ENCODE measurements at places on chromosomes 7 and 10.

DNA sequence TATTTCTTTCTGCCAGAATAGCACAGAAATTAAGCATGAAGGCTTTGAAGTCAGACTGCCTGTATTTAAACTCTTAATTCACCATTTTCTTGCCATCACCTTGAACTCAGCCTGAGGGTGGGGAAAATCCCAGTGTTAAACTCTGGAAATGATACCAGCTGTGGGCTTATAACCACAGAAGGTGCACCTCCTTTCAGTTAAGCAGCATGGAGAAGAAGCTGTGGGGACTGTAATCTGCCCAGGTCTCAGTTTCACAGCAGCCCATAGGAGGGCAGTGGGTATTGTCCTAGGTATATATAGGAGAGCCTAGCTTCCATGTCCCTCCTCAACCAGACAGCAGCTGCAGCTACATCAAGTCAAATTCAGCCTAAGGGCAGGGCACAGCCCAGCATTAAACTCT lies 241.6 kb downstream of the HPSE2 start:
- no peak for DNase-seq

- DNase-seq, result peak; percentile 34
Observed at GRCh38 chr10:124156524-124157260, 63.3 kb upstream of the CHST15 start.

- peak; percentile 67 for DNase-seq
Observed at GRCh38 chr10:86981716-86982115, 13.4 kb downstream of the ADIRF start.

DNA sequence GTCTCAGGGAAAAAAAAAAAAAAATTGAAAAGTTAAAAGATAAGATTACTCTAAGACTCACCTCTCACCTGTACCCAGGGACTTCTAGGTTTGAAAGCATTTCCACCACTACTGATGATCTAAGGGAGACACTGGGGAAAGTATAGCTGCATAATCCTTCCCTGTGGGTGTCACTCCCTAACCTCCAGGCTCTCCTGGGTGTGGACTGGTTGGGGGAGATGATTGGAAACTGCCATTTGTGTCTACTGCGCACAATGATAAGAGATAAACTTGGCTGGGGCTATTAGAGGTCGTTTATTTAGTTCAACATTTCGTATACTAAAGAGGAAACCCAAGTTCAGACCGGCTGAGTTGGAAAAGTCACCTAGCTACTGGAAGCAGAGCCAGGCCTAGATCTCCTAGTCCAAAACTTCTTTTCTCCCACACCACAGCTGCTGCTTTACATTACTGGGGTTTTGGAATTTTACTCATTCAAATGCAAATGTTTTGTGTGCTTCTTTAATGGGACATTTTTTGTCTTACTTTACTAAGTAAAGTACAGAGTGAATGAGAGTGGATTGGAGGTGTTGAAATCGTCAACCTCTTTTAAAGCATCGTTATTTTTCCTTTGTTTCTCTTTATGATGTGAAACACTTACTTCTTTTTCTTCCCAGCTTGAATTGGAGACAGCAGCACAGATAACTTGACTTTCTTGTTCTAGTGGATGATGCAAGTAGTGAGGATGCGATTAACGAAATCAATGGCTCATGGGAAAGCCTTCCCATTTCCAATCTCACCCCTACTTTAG lies 22.3 kb upstream of the SEC61G start:
- no peak for DNase-seq

DNA sequence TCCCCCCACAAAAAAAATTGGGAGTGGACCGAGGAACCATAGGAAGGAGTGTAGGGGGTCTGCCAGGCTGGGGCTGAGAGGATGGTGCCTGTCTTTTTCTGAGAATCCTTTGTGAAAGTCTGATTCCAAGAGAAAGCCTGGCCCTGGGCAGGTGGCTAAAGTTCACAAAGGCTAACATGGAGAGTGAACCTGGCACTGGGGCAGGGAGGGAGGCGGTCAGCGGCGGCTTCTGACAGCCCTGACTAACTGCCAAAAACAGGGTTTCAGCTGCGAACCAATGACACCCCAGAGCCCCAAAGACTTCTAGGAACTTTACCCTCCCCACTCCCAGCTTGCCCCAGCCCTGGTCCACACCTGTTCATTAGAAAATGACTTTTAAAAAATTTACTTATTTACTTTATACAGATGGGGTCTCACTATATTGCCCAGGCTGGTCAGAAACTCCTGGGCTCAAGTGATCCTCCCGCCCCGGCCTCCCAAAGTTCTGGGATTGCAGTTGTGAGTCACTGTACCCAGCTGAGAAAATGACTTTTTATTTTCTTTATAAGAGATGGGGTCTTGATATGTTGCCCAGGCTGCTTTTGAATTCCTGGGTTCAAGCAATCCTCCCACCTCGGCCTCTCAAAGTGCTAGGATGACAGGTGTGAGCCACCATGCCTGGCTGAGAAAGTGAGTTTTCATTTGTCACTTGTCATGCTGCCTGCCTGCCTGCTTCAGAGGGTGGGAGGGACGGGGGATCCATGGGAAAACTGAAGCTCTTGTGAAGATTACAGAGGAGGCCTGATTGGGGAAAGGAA lies 61.0 kb upstream of the DUSP5 start:
- no peak for DNase-seq

GRCh38 chr10:77251297-77252013 lies 386.2 kb downstream of the KCNMA1 start:
- peak; percentile 50 for DNase-seq

GRCh38 chr7:120985839-120986238 lies 2.7 kb upstream of the CPED1 start:
- no peak for DNase-seq

- no peak for DNase-seq
Observed at GRCh38 chr7:116616555-116617059, 55.4 kb upstream of the MET start.

DNA sequence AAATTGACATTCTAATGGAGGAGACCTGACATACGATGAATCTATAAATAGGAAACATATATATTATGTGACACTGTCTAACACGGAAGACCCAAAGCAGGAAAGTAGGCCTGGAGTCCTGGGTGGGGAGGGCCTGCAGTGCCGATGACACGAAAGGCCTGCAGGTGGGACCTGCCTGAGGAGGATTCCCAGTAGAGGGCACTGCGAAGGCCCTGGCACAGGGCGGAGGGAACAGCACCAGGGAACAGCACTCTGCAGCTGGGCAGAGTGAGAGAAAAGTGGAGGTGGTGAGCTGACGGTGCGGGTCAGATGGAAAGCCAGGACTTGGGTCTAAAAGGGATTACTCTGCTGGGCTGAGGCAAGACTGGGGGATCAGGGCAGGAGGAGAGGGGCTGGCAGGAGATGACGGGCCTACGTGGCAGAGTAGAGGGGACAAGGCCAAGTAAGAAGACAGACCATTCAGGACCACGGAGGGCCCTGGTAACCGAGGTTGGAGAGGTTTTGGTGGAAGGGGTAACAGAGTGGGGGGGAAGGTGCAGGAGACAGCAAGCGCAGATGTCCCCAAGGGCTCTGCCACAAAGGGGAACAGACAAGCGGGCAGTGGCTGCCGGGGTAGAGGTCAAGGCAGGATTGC lies 8.1 kb downstream of the ZNF746 start:
- DNase-seq, result peak; percentile 5

DNA sequence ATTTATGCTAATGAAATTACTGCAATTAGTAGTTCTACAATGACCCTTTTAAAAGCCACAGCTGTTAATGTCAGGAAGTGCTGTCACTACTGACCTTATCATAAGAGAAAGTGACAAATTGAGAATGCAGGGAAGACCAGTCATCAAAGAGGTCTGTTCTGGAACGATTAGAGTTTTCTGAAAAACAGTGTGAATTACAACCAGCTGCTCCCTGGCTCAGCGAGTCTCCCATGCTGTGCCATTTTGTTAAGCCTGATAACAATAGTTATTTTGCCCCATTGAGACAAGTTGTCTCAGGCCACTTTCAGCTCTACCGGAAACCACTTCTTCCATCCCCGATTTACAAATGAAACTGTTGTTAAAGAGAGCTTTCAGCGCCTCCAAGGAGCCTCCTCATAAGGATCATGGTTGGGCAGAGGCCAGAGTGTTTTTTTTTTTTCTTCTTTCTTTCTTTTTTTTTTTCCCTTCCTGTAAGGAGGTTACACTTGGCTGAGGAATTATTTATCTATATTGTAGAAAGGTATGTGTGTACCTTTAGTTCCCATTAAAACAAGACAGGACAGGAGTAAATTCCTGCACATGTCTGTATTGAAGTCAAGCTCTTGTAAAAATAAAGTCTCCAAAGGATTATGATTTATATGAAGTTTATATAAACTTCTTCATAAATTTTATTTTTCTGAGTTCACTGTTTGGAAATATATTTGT lies 173.6 kb downstream of the CDCA7L start:
- no peak for DNase-seq

DNA sequence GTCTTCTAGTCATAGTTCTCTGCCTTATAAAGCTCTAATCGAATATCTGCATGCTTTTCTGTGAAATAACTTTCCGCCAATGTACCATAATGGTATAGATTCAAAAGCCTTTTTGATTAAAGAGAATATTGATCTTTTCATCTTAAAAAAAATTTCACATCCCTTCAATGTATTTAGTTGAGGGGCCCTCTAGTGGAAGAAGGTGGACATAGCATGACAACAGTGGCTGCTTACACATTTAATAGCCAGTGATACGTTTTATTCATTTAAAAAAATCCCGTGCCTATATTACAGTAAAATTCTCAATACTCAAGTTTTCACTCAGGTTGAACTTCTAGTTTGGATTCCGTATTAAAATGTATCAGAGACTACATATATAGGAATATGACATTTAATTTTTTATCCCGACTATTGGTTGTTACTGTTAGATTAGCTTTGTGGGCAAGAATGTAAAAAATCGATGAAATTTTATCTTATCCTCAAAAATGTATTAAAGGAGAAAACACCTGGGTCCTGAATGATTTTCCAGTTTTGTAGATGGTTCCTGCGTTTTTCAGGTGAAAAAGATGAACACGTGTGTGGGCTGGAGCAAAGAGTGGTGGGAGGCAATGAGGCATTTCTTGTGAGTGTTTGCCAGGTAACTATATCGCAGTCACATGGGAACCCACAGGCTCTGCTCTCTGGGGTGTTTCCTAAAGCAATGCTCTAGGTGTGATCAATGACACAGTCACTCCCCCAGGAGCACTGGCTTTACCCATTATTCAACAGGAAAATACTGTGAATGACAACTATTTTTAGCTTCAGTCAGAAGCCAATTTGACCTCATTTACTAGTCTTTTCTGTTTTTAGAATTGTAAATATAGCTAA lies 24.1 kb upstream of the PNLIP start:
- peak; percentile 51 for DNase-seq

- no peak for DNase-seq
Observed at GRCh38 chr10:25694206-25694933, 239.7 kb upstream of the MYO3A start.

- no peak for DNase-seq
Observed at GRCh38 chr7:157463245-157463644, 126.4 kb downstream of the DNAJB6 start.

DNA sequence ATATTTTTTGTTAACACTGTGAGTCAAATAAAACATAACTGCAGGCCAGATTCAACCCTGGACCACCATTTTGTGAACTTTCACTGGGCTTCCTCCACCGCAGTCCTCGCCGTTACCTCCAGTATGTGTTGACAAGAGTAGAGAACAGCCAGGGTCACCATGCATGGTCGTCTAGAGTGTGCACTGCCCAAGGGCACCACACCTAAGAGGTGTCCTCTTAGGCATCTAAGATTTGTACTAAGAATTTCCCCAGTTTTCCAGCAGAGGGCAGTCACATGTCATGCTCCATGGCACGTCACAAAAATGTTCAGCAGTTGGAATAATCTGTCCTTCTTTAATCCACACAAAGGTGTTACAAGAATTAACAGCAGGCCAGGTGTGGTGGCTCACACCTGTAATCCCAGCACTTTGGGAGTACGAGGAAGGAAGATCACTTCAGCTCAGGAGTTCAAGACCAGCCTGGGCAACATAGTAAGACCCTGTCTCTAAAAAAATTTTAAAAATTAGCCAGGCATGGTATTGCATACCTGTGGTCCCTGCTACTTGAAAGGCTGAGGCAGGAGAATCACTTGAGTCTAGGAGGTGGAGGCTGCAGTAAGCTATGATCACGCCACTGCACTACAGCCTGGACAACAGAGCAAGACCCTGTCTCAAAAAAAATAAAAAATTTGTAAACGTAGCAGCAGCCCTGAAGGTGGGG lies 71.2 kb upstream of the FOXK1 start:
- DNase-seq, result peak; percentile 80

GRCh38 chr7:155122831-155123230 lies 52.7 kb downstream of the HTR5A start:
- DNase-seq, result no peak

DNA sequence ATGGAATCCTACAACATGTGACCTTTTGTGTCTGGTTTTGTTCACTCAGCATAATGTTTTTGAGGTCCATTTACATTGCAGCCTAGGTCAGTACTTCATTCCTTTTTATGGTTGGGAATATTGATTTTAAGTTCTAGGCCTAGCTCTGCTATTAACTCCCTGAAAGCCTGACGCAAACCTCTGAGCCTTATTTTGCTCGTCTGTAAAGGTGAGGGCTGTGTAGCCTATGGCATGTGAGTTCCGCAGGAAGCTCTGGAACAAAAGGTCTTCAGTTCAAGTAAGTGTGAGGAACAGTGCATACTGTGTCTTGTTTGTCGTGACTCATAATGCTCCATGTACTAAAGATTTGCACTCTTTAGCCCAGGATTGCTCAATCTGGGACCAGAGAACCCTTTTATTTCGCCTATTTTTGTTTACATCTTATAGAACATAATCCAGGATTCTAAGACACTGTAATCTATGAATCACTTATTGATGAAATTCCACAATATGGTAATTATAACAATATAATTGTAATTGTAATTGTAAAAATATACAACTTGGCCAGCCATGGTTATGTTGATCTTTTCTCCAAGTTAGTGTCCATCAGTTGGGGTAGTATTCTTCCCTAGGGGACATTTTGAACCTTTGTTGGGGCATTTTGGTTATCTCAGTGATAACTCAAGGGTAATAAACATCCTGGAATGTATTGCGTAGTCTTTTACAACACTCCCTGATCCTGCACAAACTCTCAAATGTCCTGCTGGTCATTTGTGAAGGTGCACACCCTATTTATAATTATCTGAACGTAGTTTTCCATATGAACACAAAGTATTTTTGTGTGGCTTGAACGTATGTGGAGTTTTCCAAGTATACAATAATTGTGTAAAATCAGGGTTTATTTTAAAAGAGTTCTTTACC lies 184.7 kb downstream of the VTI1A start:
- no peak for DNase-seq

GRCh38 chr7:101560856-101561255 lies 68.2 kb downstream of the MYL10 start:
- DNase-seq, result no peak

GRCh38 chr10:108049668-108050067 lies 885.2 kb upstream of the SORCS1 start:
- DNase-seq, result no peak

- no peak for DNase-seq
Observed at GRCh38 chr7:96118449-96119001, 203.4 kb downstream of the SLC25A13 start.

Data from suppressor macrophage (primary cell).